Cardiac muscle cell (in vitro differentiated cells and primary cell): ENCODE measurements at places on chromosomes 11 and 22.

DNA sequence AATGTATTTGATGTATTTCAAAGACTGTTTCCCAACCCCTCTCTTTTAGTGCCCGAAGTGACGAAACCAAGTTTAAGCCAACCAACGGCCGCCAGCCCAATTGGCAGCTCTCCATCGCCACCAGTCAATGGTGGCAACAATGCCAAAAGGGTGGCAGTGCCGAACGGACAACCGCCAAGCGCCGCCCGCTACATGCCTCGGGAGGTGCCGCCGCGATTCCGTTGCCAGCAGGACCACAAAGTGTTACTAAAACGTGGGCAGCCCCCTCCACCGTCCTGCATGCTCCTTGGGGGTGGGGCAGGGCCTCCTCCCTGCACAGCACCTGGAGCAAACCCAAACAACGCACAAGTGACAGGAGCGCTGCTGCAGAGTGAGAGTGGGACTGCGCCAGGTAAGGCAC lies 84.1 kb downstream of the TNRC6B start:
- DNase-seq, result no peak

DNA sequence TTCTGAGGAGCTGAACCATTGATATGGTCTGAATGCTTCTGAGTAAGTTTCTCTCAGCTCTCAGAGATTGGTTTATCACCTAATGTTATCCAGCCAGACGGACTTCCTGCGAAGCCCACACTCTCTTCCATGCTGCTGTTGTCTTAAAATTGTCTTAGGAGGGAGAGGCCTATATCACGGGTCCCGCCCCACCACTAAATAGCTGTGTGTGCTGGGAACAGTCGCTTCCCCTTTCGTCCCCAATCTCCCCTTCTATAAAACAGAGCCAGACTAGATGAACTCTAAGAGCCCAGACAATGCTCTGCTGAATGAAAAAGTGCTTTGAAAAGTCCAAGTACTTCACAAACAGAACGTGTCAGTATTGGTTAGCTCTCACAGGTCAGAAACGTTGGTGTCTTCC lies 81.4 kb upstream of the AKIP1 start:
- no peak for DNase-seq

DNA sequence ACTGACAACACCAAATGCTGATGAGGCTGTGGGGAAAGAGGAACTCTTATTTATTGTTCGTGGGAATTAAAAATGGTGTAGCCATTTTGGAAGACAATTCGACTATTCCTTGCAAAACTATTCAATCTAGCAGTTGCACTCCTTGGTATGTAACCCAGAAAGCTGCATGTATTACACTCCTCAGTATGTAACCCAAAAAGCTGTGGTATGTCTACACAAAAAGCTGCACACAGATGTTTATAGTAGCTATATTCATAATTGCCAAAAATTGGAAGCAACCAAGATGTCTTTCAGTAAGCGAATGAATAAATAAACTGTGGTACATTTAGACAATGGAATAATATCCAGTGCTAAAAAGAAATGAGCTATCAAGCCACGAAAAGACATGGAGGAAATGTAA lies 4.9 kb downstream of the NNMT start:
- peak; percentile 32 for DNase-seq

DNA sequence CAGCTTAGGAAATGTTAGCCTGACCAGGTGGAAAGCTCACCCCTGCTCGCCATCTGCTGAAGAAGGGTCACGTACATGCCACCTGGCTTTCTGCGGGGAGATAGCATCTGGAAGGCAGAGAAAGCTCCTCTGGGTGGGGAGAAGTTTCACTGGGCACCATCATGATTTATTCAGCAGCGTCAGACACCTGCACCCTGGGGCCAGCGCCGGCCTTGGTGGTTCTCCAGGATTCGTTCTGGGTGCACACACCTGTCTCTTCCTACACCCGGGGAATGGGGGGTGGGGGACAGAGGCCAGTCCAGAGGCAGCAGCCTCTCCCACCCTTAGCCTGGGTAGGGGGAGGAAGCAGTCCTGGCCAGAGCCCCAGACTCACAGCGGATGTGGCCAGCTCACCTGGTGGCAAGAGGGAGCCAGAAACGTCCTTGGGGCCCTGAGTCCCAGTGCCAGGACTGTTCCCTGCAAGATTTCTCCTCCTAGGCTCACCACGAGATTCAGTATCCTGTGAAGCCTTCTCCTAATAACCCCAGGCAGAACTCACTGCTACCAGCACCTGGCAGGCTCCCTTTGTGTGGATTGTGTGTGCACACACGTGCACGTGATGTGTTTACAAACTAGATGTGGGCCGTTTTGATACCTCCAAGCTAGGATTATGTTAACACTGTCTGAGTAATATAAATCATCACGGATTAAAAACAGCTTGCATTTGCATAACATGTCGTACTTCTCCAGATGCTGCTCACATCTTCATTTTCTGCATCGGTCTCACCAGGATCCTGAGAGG lies 17.3 kb upstream of the RASD2 start:
- DNase-seq, result no peak

DNA sequence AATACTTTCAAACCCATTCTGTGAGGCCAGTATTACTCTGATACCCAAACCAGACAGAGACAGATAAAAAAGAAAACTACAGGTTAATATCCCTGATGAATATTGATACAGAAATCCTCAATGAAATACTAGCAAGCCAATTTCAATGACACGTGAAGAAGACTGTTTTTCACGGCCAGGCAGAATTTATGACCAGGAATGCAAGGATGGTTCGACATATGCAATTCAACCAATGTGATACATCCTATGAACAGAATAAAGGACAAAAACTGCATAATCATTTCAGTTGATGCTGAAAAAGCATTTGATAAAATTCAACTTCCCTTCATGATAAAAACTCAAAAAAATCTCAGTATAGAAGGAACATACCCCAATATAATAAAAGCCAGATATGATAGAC lies 44.5 kb downstream of the SLC22A24 start:
- DNase-seq, result no peak

- no peak for DNase-seq
Measured at GRCh38 chr11:115664313-115664712, 160.1 kb upstream of the CADM1 start.

DNA sequence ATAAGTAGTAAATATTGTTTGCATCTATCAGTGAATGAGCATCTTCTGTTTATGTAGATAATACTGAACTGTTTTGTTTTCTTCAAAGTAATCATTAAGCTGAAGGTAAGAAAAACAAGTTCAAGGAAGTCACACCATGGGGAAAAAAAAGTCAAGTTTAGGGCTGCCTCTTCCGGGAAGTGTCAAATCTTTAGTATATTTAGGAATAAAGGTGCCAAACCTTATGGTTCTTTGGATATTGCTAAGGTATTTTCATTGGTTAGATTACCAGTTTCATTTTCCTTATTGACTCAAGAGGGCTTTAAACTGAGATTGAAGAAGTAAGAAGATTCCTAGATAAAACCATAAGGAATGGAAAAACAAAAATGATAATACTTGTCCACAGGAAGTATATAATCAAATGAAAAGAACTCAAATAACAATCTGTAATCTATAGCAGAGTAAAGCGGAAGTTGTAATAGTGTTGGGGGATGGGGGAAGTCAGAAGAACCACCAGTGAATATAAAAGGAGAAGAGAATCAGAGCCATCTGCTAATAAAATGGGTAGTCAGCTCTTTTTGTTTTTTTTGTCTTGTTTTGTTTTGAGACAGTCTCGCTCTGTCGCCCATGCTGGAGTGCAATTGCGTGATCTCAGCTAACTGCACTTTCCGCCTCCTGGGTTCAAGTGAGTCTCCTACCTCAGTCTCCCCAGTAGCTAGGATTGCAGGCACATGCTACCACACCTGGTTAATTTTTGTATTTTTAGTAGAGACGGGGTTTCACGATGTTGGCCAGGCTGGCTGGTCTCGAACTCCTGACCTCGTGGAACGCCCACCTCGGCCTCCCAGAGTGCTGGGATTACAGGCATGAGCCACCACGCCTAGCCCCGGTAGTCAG lies 2.3 kb downstream of the ATM start:
- no peak for DNase-seq

DNA sequence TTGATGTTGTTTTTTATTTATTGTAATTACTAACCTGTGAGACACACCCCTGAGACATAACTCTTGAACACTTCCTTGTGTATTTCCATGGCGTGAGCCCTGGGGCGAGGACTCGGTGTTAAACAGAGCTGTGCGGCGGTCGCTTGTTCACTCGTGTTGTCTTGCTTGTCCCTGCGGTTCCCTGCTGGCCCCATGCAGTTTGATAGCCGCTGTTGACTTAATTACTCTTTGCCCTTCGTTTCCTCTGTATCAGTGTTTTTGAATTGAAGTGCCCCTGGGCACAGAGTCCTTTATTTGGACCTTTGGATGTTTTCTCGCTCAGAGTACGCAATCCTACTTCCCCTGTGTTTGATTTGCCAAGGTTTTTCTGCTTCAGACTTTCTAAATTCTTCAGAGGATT lies 52.7 kb downstream of the TBC1D22A start:
- no peak for DNase-seq

- DNase-seq, result no peak
Measured at GRCh38 chr22:47209547-47210023, 447.1 kb downstream of the TBC1D22A start.

- peak; percentile 87 for DNase-seq
Measured at GRCh38 chr11:43738600-43739409, 58.3 kb downstream of the HSD17B12 start.

DNA sequence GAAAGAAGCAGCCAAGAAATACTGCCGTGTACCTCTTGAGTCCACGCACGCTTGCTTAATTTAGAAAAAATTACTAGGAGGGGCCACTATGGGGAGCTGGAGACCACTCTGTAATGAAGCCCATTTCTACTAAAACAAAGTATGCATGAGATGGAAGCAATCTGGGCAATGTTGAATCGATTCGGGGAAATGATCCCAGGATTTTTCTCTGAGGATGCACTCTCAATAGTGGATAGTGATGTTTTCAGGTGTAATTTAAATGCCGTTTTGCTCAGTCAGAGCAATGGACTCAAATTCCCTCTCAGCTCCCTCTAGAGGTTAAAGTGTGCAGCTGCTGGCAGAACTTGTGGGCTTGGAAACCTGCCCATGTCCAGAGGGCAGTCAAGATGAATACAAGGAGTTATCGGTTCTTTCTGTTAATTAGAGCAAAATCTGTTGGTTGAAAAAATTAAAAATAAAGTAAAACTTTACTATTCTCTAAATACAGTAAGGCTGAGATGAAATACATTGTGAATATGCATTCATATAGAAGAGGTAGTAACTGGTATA lies 64.1 kb downstream of the ME3 start:
- DNase-seq, result peak; percentile 86

GRCh38 chr11:91730620-91731019 lies 494.0 kb upstream of the FAT3 start:
- no peak for DNase-seq

DNA sequence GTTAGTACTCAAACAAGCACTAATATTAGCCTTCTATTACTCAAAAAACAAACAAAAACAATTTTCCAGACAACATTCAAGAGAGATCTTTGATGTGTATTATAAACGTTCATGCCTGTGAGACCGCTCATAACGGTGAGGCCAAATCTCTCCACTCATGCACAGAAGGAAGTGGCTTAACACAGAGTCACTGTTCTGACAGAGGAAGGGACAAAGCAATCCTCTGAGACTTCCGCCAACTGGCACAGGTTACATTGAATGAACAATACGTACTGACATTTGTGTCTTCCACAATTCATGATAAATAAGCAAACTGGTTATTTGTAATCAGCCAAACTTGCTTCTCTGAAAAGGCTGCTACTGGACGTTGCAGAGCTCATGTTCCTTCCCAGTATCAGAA lies 30.5 kb downstream of the CHKA start:
- DNase-seq, result no peak

DNA sequence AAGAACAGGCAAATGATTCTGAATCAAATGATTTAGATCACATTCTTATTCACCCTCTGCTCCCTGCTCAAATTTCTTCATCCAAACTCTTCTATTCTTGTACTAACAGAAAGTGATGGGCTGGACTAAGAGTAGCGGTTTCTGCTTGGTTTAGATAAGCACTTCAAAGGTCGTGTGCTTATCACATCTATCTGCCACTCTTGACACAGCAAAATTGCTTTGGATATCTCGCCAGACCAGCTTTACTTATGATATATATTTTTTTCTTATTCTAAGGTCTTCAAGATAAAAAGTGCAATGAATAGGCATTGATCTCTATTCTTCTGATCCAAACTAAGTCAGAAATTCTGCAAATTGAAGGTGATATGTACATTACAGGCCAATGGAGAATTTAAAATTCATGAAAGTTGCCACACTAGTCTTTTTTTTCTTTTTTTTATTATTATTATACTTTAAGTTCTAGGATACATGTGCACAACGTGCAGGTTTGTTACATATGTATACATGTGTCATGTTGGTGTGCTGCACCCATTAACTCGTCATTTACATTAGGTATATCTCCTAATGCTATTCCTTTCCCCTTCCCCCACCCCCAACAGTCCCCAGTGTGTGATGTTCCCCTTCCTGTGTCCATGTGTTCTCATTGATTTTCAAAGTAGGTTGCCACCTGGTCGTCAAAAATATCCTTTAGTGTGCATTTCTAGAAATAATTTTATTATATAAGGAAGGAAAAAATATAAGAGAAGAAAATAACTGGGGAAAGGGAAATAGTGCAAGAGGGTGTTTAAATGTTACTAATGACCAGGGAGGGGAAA lies 1941.0 kb upstream of the RAG2 start:
- no peak for DNase-seq

DNA sequence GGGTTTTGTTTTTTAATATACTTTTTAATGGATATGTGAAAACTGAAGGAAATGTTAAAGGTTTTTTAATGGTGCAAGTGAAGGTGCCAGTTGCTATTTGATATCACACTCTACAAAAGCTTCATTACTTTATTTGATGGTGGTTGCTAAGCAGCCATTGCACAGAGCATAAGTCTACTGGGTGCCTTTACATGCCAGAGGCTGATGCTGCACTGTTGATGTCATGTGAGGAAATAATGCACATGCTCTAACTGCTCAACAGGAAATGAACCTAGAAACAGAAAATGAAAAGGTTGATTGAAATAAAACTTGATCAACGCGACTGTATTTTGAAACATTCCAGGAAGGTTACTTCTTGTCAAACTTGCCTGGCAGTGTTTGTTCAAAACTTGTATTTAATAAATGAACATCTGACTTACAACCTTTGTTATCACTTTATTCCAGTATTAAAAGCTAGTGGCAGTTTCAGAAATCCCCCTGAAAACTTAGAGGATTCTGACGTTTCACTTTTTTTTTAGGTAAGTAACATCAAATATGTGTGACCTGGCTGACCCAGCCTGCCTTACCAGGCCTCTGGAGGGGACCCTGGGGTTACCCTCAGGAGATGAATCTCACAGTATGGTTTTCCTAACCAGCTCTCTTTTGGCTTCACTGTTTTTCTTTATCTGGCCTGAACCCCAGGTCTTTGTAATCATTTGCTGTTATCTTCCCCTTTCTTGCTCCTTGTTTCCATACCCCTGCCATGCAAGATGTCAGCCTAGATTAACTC lies 2.4 kb upstream of the ATP5MG start:
- DNase-seq, result no peak
